ENCODE measurements at places on chromosomes 13 and 19.

DNA sequence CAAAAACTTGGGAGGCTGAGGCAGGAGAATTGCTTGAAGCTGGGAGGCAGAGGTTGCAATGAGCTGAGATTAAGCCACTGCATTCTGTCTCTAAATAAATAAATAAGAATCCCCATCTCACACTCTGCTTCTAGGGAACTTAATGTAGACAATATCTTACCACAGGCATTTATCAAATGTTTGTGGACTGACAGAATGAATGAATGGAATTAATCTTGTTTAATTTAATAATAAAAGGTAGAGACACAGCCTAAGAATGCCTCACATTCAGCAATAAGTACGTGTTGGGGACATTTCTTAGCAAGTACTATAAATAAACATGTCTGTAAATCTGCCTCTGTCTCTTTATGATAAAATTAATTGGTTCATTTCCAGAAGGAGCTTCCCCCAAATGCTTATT lies 36.2 kb upstream of the RBM26 start:
- no peak for DNase-seq

DNA sequence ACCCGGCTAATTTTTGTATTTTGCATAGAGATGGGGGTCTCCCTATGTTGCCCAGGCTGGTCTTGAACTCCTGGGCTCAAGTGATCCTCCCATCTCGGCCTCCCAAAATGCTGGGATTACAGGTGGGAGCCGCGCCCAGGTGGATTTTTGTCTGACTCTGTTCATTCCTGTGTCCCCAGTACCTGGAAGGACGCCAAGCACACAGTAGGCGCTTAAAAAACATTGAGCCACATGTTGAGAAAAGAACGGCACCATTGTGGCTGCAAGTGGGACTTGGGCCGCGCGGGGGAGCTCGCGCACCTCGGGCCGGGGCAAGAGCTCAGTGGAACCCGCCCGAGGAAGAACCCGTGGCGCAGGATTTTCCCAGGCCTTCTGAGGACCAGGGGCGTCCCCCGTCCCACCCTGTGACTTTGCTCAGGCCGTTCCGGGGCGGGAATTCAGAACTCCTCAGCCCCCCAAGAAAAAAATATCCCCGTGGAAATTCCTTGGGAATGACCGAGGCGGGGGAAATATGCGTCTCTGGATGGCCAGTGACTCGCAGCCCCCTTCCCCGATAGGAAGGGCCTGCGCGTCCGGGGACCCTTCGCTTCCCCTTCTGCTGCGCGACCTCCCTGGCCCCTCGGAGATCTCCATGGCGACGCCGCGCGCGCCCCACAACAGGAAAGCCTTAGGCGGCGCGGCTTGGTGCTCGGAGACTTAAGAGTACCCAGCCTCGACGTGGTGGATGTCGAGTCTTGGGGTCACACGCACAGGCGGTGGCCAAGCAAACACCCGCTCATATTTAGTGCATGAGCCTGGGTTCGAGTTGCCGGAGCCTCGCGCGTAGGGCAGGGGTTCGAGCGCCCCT lies 1.4 kb upstream of the ICAM1 start:
- peak; percentile 50 for DNase-seq

GRCh38 chr13:25253702-25254101 lies 33.6 kb downstream of the MTMR6 start:
- no peak for DNase-seq

DNA sequence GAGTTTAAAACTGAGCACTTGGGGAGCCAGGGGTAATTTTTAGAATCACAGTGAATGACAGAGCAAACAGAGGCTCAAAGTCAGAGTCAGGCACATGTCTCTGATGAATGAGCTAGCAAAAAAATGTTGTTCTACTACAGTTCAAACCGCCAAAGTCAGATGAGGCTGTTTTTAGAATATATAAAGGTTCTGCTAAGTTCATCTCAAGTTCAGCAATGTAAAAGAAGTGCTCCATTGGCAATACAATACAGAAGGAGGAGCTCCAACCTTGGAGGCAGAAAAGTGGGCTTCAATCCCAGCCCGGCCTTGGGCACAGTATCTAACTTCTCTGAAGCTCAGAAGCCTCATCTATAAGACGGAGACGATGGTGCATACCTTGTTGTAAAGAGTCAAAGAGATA lies 70.1 kb upstream of the IPO5 start:
- DNase-seq, result no peak

DNA sequence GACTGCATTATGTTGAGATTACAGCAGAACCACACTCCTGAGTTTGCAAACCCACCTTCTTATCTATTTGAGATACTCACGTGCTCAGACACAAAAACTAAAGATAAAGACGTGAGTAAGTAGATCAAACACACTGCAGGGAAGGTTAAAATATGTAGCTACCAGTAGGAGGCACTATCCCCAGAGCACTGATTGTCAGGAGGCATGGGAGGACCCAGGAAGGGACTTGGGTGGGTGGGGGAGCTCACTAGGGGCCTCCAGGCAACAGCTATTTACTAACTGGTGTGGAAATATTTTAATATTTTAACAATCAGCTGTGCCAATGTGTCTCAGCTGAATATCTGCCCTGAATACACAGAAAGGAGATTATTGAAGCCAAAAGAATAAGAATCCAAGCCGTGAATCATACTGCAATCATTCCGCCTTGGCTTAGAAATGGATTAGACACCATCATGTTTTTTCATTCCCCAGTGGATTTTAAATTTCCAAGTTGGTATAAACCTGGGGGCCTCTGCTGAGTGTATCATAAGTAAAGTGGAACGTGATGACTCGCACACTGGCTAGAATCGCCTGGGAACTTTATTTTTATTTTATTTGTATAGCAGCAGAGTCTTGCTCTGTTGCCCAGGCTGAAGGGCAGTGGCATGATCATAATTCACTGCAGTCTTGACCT lies 73.2 kb upstream of the CACNA1A start:
- no peak for DNase-seq

DNA sequence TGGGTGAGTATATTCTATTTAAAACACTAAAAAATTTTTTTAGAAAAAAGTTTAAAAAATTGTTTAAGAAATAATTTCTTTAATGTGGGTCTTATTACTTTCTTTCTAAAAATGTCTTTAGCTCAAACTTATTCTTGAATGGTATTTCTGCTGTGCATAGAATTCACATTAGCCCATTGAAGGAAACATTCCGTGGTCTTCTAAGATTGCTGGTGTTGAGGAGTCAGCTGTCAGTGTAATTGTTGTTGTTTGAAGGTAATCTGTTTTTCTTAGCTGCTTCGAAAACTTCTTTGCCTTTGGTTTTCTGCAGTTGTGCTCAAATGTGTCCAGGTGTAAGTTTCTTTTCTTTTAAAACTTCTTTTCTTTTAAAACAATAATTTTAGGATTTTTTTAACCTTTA lies 85.4 kb upstream of the KLF12 start:
- DNase-seq, result no peak

DNA sequence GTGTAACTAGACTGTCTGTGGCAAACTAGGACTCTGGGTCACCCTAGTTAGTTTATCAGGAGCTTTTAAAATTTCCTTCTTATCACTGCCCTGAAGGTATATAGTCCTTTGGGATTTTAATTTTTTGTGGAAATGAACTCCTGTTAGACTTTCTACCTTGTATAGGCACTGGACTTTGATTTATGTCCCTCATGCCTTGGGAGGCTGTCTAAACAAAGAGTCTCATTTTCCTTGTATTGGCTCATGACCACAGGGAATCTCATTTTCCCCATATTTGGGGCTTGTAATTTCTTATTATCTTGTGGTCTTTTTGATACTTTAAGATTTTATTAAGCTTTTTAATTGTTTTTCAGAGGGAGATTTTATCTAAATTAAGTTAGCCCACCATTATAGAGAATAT lies 21.4 kb downstream of the KCTD4 start:
- DNase-seq, result peak; percentile 13

DNA sequence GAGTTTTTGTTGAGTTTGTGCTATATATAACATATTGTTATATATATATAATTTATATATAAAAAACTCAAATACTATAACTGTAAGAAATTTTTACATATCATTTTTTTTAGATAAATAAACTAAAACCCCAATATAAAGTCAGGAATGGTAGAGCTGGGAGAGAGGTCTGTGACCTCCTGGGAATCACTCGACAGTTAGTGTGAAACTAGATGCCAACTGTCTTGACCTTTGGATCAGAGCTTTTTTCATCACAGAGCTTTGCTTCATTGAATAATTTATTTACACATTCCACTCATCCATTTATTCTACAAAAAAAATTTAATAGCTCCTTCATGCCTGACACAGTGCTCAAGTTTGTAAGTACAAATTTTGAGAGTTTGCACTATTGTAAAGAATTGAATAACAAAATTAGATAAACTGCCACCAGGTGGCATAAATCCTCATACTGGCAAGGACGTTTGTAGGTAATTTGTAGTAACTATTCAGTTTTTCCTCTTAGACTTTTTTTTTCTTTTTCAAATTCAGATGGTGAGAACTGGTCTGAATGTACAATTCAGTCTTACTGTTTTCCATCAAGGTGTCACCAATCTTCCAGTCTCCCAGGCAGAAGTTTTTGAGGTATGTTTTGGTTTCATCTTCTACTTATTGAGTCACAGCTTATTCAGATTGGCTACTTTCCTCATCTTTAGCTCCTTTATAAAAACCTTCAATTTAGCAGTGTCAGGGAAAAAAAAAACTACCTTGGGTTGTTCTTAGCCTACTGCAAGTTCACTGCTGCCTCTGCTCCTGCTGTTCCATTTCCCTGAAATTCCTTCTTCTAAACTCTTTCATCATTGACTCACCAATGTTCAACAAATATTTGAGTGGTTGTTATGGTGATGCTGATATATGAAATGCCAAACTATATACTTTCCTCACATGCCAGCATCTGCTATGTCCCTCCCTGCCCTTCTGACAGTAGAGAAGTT lies 28.7 kb downstream of the LACC1 start:
- peak; percentile 24 for DNase-seq

DNA sequence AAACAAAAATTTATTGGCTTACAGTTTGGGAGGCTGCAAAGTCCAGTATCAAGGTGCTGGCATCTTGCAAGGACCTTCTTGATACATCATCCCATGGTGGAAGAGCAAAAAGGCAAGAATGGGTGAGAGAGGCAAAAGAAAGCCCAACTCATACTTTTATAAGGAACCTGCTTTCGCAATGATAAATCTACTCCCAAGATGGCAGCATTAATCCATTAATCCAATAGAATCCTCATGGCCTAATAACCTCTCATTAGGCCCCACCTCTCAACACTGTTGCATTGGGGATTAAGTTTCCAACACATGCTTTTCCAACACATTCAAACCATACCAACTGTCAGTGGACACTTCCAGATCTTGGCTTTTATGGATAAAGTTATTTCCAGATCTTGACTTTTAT lies 48.7 kb upstream of the ZNF507 start:
- no peak for DNase-seq

- DNase-seq, result no peak
These were observed 136.7 kb upstream of the ZNF91 start for GRCh38 chr19:23531976-23532375.

DNA sequence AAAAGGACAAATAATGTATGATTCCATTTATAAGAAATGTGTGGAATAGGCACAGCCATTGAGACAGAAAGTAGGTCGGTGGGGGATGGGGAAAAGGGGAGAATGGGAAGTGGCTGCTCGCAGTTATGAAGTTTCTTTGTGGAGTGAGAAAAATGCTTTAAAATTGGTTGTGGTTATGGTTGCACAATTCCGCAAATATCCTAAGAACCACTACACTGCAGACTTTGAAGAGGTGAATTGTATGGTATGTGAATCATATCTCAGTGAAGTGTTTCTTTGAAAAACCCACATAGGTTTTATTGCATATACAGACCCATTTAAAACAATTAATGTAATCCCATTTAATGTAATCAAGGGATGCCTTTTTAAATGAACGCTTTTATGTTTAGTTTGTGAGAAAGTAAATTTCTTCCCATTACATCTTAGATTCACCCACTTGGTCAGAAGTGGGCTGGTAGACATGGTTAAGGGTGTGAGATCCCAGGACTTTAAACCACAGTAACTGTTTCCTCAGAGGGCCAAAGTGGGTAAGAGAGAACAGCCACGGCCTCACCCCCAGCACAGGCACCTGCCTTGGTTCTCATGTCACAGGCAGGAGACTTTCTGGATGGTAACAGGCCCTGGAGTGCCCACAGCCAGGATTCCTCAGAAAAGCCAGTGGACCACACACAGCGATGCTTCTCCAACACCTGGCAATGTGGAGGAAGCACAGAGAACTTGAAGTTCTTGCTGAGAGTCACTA lies 119.3 kb upstream of the GJB6 start:
- no peak for DNase-seq

DNA sequence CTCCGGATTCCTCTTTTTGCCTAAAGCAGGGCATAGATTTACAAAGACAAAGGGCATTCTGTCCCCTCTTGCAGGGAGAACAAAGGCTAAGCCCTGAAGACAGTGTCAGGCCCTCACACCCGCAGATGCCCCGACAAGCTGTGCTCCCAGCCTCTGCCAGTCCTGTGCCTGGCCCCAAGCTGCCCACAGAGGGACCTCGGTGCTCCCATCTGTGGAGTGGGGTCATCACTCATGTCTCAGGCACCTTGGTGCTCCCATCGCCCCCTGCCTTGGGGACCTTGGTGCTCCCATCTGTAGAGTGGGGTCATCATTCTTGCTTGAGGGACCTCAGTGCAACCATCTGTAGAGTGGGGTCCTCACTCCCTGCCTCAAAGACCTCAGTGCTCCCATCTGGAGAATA lies 24.3 kb downstream of the C13orf46 start:
- no peak for DNase-seq

- DNase-seq, result peak; percentile 55
These were observed 34.2 kb upstream of the PNMA8B start for GRCh38 chr19:46529622-46530451.

- DNase-seq, result no peak
These were observed 1.8 kb upstream of the TMEM272 start for GRCh38 chr13:51846756-51847155.

GRCh38 chr19:30667227-30667626 lies 295.0 kb downstream of the ZNF536 start:
- DNase-seq, result no peak

DNA sequence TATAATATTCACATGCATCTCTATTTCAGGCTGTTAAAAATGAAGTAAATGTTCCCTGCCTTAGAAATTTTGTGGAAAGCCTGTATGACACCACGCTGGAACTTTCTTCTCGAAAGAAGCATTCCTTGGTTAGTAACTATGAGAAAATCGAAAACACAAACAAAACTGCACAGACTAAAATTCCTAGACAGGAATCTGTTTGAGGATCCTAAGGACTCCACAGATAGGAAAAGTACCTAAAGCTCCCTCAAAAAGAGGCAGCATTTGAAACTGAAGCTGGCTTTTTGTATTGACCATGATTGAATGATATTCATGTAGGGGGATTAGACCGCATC lies 103.4 kb downstream of the FRY start:
- DNase-seq, result no peak
